CD4-positive, alpha-beta T cell treated with Interleukin-10 for 1 hour (primary cell): ENCODE measurements at places on chromosomes 5 and 9.
A peak's percentile ranks its signal among the peaks of the same experiment; 100 is the strongest.

GRCh38 chr5:149855366-149855765 lies 89.2 kb downstream of the PDE6A start:
- DNase-seq: no peak

- peak; percentile 55 for DNase-seq
These were observed 56.2 kb downstream of the GLRA1 start for GRCh38 chr5:151868451-151868850.

GRCh38 chr5:139579-140442 lies 47.8 kb downstream of the PLEKHG4B start:
- no peak for DNase-seq

DNA sequence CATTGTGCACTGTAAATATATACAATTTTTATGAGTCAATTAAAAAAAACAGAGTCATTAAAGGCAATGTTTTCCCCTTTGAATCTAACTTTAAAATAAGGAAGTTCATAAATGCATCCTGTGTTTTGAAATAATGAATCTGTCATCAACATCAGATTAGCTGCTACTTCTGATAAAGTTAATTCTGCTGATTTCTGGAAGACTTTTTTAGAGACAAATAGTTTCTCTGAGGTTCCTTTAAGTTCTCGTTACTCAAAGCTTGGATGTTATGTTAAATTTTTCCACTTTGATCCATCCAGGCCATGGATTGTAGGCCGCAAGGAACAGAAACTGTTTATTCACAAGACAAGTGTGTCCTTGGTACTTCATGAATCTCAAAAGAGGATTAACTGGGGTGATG lies 115.5 kb downstream of the CARTPT start:
- no peak for DNase-seq

DNA sequence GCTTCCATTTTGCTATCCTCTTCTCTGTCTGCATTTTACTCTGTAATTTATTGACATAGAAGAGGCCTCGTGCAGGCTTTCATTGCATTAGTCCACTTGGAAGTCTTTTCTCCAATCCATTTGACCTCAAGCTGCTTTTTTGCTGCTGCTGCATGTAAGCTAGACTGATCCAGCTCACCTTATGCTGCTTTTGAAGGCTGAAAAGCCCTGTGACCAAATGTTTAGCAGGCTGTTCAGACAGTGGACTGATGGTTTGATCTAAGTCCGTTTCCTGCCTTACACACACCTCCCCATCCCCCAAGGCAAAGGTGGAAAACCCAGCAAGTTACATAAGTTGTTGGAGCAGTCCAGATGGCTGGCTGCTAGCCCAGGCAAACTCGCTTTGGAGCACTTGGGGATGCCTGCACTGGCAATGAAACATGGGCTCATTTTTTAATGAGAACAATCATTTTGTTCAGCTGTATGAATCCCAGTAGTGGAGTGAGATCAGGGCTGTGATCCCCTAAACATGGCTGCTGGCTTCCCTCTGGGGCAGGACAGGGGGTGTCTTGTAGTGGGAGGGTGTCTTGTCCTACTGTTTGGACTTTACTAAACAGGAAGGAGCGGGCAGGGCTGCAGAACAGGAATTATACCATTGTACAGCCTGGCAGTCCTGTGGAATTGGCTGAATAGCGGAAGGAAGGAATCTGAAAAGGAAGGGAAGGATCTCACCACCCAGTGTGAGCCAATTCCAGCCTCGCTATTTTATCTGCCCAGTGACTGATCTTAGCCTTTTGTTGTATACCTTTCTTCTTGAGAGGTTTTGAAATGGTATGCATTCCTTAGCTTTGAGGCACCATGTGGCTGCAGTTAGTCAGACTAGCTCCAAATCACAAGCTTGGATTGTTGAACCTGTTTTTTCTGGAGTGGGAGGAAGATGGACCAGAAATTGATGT lies 212.0 kb downstream of the ARHGAP26 start:
- no peak for DNase-seq
